ENCODE measurements at places on chromosomes 11 and 22. TPM values are rescaled to one million over a fixed set of nuclear protein-coding genes. Genes with fewer than 3 reads are reported as not detected.

GRCh38 chr11:103683576-103683975 is 352.9 kb upstream of the DDI1 start:
- peaks cover 1% of the 10 kb centered on the region for H3K4me1 ChIP-seq
- no peak for DNase-seq
- no peak overlapping the region for H3K4me3 ChIP-seq
- H3K36me3 ChIP-seq, result no peaks in the 10 kb centered on the region
- no peaks in the 10 kb centered on the region for H3K27me3 ChIP-seq

RFPL3 gene
- not detected for total RNA-seq

GRM5 gene
- not detected for total RNA-seq

- no peak for DNase-seq
- H3K27me3 ChIP-seq, result no peaks in the 10 kb centered on the region
- no peak overlapping the region for H3K4me3 ChIP-seq
- H3K27ac ChIP-seq, result no peak overlapping the region
Measured at GRCh38 chr22:49046546-49047361, 780.9 kb downstream of the BRD1 start.

MMP11 gene
- 76.5 TPM for total RNA-seq
